ENCODE measurements at places on chromosomes 12 and 14.

DNA sequence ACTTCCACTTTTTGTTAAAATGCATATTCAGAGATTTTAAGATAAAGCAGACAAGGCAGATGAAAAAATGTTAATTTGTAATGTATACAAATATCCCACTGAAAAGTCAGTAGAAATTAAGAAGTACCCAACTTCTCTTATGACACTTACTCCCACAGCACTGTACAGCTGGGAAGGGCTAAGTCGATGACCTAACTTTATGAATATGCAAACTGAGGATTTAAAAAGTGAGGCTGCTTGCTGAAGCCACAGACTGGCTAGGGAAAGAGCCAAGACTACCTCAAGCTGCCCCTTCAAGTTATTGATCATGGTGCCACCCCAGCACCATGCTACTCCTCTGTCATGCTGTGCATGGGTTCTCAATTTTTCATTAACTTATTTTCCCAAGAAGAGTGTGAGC, 17.0 kb downstream of the PPM1H start:
- peak; percentile 41 for DNase-seq

- DNase-seq: no peak
Observed at GRCh38 chr14:85463512-85463911, 66.4 kb upstream of the FLRT2 start.

- no peak for DNase-seq
Observed at GRCh38 chr12:11897923-11898322, 172.8 kb upstream of the BCL2L14 start.

- DNase-seq: peak; percentile 23
Observed at GRCh38 chr14:71400871-71401321, 493.6 kb downstream of the PCNX1 start.

- DNase-seq: no peak
Observed at GRCh38 chr12:111471236-111471635, 65.5 kb downstream of the SH2B3 start.

GRCh38 chr12:97109441-97109840, 202.4 kb downstream of the NEDD1 start:
- no peak for DNase-seq

- DNase-seq: no peak
Observed at GRCh38 chr12:116855744-116856470, 25.3 kb downstream of the HRK start.

DNA sequence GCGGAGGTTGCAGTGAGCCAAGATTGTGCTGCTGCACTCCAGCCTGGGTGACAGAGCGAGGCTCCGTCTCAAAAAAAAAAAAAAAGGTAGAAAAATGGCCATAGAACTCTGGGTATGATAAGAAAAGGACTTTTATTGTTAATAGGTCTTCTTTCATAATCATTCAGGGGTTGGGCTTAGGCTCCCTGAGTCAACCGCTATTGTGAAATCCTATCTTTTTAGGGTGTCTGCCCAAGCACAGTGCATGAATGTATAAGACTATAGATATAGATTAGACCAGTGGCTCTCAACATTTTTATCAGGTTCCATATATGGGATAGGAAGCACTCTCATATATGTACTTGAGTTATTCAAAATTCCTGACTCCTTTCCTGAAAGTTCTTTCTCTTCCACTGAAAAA, 48.7 kb upstream of the USP15 start:
- DNase-seq: no peak

DNA sequence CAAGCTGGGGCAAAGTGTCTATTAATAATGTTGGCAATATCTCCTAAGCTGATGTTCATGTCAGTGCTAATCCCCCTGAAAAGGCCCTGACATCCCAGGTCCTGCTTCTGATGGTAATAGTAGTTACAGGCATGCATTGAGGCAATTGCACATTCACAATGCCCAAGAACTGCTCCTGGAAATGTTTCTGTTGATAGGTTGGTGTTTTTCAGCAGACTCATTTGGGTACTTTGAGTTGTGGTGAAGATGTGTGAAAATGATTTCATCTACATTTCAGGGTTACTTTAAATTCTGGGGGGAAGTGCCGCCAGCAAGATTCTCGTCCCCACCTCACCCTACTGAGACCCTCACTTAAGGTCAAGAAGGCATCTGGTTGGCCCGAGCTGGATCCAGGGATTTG, 92.9 kb downstream of the BBS10 start:
- DNase-seq: no peak

- DNase-seq: no peak
Observed at GRCh38 chr14:68959035-68959434, 20.1 kb downstream of the ACTN1 start.

GRCh38 chr12:19215115-19215514, 85.6 kb downstream of the PLEKHA5 start:
- DNase-seq: no peak

- peak; percentile 43 for DNase-seq
Observed at GRCh38 chr14:100440207-100440631, 117.1 kb downstream of the SLC25A47 start.

GRCh38 chr12:116404913-116405611, 127.6 kb upstream of the MED13L start:
- DNase-seq: no peak

- DNase-seq: no peak
Observed at GRCh38 chr12:70809887-70810286, 110.7 kb downstream of the PTPRR start.

GRCh38 chr12:94872971-94873733, 130.3 kb downstream of the NDUFA12 start:
- peak; percentile 17 for DNase-seq

DNA sequence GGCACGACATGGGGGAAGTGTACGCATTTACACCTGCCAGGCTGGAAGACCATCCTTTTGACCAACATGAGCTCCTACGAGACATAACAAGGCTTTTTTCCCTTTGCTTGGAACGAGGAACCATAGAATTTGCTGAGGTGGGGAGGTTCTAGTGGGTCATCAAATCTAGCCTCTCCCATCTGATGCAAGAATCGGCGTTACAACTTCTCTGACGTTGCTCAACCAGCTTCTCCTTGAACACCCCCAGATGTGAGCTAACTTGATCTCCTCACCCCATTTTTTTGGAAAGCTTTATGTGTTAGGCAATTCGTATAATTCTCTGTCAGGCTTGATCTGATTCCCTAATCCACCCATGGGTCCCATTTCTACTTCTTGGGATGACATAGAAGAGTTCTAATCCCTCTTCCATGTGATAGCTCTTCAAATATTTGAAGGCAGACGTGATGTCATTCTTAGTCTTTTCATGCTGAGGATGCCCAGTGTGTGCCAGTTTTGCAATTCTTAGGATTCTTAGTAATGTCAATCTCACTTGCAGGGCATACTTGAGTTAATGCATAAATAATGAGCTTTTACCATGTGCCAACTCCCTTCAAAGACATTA, 163.6 kb upstream of the PARP11 start:
- DNase-seq: no peak

GRCh38 chr12:91179966-91180561, 2.6 kb downstream of the DCN start:
- no peak for DNase-seq

GRCh38 chr12:6171409-6172015, 28.7 kb upstream of the CD9 start:
- no peak for DNase-seq

DNA sequence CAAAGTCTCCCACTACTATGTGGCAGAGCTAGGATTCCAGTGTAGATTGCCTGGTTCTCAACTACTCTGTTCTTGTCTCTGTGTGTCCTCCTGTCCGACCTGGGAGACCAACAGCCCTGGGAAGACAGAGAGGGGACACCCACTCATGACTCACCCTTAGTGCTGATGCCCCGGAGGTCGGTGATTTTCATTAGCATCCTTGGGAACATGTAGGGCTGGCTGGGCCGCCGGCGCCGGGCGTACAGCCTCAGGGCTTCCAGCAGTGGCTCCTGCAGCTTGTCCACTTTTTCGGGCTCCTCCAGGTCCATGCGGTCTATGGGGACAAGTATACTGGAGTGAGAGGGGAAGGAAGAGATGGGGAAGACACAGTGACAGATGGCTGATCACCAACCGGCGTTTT, 5.9 kb upstream of the ITGB7 start:
- DNase-seq: peak; percentile 53

DNA sequence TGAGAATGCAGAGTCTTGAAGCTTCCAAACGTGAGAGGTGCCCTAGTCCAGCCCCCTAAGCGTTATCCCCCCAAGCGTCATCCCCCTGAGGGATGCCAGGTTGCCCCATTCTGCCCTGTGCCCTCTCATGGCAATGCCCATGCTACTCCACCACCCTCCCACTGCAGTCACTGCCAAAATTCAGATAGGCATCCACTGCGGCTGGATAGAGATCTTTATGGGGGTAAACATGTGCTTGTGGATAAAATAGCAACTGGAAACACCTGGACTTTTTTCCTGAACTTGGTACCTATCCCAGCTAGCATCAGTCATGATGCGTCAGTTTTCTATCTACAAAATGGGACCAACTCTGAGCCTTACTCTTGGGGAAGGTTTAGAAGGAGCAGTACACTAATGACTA, 92.7 kb upstream of the HOXC13 start:
- no peak for DNase-seq

DNA sequence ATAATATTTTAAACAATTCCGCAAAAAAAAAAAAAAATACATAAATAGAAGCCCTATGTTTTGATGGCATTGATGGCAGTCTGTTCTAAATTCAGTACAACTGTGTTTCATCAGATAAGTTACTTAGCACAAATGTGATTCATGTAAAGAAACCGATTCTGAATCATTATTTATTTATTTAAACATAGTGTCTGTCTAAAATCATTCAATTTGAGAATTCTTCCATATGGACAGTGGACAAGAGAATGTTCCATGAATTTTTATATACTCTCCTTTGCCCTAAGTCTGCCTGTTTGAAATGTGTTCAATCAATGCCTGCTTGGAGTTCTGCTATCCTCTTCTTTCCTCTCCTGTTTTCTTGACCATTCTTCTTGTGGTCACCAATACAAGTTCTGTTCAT, 126.5 kb downstream of the PDE3A start:
- DNase-seq: peak; percentile 41

All from EL (cell line).